ENCODE measurements at places on chromosomes 5 and 9.

- DNase-seq: no peak
Measured at GRCh38 chr5:32298059-32298415, 14.7 kb downstream of the MTMR12 start.

DNA sequence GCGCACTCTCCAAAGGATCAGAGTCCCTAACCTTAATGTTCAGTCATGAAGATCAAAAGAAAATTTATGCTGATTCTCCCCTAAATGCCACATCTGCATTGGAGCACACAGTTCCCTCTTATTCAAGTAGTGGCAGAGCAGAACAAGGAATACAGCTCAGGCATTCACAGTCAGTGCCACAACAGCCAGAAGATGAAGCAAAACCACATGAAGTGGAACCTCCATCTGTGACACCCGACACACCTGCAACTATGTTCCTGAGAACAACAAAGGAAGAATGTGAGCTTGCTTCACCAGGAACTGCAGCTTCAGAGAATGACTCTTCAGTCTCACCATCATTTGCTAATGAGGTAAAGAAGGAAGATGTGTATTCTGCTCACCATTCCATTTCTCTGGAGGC is 40.0 kb downstream of the CMYA5 start:
- no peak for DNase-seq

DNA sequence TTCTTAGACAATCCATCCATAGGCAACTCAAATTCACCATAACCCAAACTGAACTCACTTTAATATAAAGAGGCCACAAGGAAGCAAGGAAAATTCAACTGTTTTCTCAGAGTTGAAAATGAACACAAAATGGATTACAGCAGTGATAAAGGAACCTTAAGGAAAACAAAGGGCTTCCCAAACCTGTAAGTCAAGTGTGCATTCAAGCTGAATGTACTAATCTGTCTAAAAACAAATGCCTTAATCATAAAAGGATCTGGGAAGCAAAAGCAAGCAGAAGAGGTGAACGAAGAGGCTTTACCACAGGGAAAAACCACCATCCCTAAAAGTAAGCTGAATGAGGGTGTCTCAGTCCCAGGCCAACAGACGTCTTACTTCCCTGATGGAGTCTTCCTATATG is 13.6 kb downstream of the FBXW11 start:
- DNase-seq: no peak

- no peak for DNase-seq
Measured at GRCh38 chr5:157273131-157273556, 7.2 kb downstream of the CYFIP2 start.

DNA sequence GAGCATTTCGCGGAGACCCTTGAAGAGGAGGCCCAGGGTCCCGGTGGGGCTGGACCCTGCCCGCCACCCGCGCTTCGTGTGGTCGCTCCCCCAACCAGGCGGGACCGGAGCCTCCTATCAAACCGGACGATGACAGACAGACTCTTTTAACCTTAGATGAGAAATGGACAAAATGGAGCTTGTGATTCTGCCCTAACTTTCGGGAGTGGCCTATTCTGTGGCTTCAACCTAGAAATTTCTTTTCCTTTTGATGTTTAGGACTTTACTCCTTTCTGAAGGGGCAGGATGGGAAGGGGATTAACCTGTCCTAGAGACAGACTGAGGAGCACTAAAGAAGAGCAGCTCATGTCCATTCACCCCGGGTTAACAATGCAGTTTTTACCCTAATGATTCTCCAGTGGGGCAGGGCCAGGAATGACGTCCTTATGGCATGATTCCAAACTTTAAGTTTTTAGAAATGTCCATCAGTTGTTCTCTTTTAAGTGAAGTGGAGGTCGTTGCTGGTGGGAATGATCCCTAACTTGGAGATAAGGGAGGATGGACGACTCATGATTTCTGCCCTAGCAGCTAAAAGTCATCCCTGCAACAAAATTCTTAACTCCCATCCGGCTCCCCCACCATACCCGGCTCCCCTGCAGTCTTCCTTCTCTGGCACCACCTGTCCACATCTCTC is 1.0 kb downstream of the NIPSNAP3A start:
- DNase-seq: no peak

DNA sequence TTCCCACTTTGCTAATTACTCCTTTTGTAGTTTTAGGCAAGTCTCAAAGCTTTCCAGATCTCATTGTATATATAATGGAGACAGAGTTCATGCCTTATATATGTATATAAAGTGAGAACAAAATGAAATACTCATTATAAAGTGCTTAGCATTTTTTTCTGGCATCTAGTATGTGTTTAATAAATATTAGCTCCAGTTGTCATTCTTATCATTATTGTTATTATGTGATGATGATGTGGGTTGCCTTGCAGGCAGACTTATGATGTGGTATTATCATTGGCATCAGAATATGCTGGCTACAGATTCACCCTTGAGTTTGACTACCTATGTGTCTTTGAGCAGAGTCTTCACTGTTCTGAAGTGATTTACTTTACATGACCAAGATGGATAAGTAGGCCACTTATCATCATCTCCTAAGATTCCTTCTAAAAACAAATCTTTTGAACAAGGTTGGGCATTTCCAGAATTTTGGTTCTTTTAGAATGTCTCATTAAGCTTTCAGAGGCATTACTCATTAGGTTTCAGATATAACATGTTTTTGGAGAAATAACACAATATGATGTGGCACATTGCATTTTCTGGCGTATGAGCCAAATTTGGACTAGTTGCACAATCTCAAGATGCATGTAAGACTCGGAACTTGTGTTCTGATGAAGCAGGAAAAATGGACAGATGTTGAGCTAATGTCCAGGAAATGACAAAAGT is 145.6 kb upstream of the TNC start:
- DNase-seq: no peak
